HepG2 (cell line): ENCODE measurements at places on chromosomes 3 and 15. TPM values are rescaled to one million over a fixed set of nuclear protein-coding genes. Genes with fewer than 3 reads are reported as not detected.

DNA sequence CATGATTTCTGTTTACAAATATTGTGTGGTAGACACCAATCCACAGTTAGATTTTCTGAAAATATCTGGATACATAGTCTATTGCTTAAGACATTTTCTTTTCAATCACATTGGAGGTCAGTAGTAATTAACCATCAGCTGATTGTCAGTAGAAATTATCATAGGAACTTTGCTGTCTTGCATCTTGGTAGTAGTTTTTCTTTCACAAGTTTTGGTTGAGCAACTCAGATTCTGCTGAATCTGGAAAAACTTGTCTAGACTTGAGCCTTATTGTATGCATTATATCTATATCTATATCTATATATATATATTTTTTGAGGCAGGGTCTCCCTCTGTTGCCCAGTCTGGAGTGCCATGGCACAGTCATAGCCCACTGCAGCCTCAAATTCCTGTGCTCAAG is 4.0 kb downstream of the RAB11A start:
- no peak for DNase-seq

- no peak for DNase-seq
Measured at GRCh38 chr3:150760431-150761200, 2.4 kb downstream of the SIAH2 start.

DNA sequence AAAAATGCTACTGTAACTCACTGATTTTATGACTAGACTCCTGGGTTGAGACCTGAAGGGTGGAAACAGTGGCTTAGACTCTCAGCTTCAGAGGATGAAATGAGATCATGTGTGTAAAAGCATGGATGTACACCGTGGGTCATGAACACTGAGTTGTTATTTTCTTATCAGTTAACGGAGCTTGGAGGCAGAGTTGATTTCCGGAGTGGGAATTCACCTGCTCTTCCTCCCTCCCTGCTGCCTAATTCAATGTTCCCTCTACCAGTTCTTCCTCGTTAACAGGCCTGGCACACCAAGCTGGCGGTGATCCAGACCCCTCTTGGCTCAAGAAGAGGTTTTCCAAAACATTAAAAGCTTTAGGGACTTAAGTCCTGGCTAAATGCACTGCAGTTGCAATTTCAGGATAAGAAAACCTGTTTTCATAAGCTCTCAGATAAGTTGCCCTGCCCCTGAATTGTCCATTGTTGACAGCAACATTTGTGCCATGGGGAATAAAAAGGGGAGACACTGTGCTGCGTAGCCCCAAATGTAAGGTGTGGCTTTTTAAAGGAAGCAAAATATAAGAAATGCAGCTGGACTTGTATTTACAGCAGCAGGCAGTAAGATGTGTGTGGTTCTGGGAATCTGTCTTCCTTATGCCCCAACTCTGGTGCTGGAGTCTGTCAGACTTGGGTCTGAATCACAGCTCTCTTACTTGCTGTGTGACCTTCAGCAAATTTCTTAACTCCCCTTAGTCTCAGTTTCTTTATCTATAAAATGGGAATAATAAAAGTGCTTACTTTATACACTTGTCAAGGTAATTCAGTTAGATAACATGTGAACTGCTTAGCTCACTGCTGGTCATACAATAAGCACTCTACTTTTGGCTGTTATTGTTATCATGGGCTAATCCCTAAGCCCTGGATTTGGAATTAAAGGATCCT is 9.9 kb downstream of the PDIA5 start:
- no peak for DNase-seq

DNA sequence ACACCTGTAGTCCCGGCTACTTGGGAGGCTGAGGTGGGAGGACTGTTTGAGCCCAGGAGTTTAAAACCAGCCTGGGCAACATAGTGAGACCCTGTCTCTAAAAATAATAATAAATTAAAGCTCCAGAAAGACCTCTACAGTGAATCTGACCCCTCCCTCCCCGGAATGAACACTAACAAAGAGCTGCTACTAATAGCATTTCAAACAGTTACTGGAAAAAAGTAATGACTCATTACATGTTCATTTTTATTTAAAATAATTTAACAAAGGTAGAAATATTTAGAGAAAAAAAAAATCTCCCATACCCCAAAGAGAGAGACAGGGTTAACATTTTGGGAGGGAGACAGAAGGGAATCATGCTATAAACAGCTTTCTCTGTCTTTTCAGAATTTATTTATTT is 2.2 kb upstream of the UBA3 start:
- no peak for DNase-seq

Gene SSR3
- 268 and 325 TPM in 2 replicates for total RNA-seq

GRCh38 chr3:19898721-19899120 is 35.3 kb downstream of the EFHB start:
- peak; percentile 73 for DNase-seq

Gene MKRN3
- total RNA-seq: 4.6 and 5.2 TPM in 2 replicates

GRCh38 chr3:177314897-177315296 is 117.6 kb upstream of the TBL1XR1 start:
- no peak for DNase-seq

DNA sequence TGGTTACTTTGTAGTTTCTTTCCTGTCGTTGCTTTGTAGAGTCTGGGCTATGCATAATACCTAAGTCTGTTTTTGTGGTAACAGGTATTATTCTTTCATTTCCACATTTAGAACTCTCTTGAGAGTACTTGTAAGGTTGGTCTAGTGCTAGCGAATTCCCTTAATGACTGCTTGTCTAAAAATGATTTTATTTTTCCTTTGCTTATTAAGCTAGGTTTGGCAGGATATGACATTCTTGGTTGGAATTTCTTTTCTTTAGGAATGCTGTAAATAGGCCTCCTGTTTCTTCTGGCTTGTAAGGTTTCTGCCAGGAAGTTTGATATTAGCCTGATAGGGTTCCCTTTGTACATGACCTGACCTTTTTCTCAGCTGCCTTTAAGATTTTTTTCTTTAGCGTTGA is 70.1 kb upstream of the SGO1 start:
- no peak for DNase-seq
